Fibroblast of mammary gland (primary cell): ENCODE measurements at places on chromosomes 3 and 15.

DNA sequence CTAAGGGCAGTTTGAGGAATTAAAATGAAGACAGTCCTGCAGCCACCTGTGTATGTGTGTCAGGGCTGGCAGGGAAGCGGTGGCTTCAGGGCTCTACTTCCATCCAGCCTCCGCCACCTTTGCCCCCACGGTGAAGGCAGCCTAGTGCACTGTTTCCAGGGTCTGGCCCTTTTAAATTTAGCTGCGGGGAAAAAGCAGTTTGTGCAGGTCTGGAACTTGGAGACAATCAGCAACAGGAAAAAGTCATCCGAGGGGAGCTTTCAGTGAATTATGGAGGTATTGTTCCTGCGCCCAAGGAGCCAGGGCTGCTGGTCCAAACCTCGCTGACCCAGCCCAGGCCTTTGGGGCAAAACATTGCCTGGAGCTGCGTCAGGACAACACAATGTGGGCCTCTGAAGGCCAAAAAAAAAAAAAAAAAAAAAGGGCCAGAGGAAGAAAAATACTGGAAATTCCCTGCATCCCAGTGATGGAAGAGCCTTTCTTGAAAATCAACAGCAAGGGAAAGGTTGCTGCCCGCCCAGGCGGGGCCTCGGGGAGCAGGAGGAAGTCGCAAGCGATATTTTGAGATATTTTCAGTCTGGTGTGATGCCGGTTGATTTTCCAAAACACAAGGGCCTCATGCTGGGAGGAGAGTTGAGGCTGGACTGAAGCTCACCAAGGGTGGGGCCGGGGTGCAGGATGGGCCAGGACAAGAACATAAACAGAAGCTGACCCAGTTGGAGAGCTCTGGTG lies 25.5 kb upstream of the FGD5 start:
- no peak for DNase-seq

GRCh38 chr3:74646094-74646493 lies 31.6 kb upstream of the CNTN3 start:
- DNase-seq: no peak

GRCh38 chr3:42190701-42191442 lies 75.1 kb downstream of the CCK start:
- peak; percentile 64 for DNase-seq

DNA sequence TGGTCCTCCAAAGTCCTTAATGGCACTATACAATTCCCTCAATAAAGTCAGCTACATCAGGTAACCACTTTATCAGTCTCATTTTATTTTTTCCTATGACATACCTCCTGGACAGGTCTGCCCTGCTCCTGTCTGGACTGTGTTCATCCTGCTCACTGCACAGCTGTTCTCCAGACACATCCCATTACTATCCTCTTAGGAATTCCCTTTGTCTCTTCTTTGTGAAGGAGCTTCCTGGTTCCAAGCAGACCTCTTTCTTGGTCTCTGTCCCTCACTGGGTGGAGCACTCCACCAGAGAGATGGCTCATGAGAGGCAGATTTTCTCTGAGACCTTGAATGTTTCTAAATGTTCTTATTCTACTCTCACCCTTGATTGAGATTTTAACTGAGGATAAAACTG lies 60.1 kb downstream of the KY start:
- no peak for DNase-seq

- peak; percentile 75 for DNase-seq
Measured at GRCh38 chr3:120642368-120642948, 39.6 kb downstream of the HGD start.

- DNase-seq: no peak
Measured at GRCh38 chr3:39423436-39423970, 17.0 kb downstream of the RPSA start.

- DNase-seq: peak; percentile 62
Measured at GRCh38 chr3:131526801-131527347, 24.1 kb upstream of the MRPL3 start.

- peak; percentile 88 for DNase-seq
Measured at GRCh38 chr3:53236112-53236841, 19.5 kb downstream of the TKT start.

GRCh38 chr3:18443665-18444594 lies 18.8 kb upstream of the SATB1 start:
- DNase-seq: no peak
